ENCODE measurements at places on chromosomes 6 and 20.

- DNase-seq: no peak
These were observed 87.7 kb upstream of the HMGCLL1 start for GRCh38 chr6:55666606-55667225.

- DNase-seq: no peak
These were observed 14.2 kb downstream of the KATNA1 start for GRCh38 chr6:149634315-149634714.

- DNase-seq: peak; percentile 3
These were observed 24.6 kb downstream of the TBX18 start for GRCh38 chr6:84739866-84740208.

DNA sequence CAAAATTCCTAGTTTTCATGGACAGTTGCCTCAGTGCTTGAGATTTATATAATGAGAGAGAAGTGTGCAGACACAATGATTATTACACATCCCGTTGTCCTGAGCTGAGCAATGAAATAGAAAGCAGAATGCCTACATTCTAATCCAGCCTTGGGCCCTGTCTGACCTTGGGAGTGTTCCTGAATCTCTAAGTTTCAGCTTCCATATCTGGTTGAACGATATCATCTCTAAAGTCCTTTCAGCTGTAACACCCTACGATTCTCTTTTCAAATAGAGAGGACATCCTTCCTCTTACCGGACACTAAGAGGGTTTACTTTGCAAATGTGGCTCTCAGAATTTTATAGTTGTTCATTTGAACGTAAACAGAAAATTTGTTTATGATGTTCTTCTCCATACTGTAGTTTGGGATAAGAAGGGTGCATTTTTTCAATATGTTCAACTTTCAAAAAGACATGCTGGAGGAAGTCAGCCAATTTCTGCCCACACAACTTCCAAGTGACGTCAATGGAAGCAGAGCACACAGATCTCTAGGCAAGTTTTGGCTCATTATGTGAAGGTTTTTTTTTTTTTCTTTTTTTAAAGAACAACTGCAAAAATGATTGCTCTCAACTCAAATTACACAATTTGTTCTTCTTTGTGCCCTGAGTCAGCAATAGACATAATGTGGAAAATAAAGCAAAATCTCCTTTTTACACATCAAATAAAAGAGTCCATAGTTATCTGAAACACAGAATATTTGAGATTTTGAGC lies 50.4 kb downstream of the PDE7B start:
- peak; percentile 92 for DNase-seq

GRCh38 chr20:2469991-2470422 lies 582 bp downstream of the SNRPB start:
- peak; percentile 54 for DNase-seq

DNA sequence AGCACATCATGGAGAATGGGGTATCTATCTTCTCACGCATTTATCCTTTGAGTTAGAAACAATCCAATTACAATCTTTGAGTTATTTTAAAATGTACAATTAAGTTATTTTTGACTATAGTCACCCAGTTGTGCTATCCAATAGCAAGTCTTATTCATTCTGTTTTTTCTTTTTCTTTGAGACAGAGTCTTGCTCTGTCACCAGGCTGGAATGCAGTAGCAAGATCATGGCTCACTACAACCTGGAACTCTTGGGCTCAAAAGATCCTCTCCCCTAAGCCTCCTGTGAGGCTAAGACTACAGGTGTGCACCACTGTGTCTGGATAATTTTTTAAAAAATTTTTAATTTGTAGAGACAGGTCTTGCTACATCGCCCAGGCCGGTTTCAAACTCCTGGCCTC lies 201.5 kb upstream of the ZNF217 start:
- peak; percentile 37 for DNase-seq

DNA sequence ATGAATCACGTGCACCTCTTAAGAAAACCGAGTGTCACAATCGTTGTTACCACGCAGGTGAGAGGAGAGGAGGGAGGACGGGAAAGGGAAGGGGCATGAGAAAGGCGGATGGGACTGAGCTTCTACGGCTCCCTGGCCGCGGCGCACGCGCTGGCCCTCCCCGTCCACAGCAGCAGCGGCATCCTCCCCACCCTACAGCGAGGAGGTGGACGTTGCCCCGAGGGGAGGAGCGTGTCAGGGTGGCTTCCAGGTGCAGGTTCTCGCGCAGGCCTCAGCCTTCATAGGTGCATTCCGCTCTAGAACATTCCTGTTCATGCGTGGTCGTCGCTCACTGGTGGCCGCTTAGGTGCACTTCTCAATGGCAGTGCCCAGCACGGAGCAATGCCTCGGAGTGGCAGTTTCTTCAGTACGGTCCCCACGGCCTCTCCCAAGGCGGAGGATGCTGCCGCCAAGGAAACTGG lies 29.7 kb upstream of the AFDN start:
- DNase-seq: no peak

DNA sequence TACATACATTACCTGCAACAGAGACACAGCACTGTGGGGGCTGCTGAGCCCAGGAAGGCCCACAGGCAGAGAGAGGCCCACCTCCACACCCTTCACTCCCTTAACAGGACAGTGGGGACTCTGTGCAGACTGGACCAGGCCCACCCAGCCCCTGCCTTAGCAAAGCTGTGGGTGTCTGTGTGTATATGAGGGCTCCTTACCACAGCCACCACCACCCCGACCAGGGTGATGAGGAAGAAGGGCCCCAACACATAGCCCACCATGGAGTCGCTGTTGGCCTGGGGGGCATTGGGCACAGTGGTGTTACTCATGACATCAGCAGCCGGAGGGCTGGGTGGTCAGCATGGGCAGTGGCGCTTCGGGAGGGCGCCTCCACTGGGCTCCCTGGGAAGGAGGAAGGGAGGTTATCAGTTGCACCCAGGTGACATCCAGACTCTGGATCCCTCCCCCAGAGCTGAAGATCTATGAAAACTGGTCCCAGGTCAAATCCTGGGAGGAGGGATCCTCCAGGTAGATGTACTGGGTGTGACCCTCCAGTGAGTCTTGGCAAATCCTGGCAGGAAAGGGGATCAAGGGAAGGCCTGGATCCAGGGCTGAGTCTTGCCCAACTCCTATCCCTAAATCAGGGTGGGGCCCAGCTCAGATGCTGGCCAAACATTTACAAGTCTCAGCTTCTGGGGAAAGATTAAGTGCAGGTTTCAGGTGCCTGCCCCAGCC lies 1.2 kb downstream of the SMIM29 start:
- DNase-seq: no peak

GRCh38 chr6:5164092-5164491 lies 79.0 kb downstream of the PPP1R3G start:
- DNase-seq: no peak

DNA sequence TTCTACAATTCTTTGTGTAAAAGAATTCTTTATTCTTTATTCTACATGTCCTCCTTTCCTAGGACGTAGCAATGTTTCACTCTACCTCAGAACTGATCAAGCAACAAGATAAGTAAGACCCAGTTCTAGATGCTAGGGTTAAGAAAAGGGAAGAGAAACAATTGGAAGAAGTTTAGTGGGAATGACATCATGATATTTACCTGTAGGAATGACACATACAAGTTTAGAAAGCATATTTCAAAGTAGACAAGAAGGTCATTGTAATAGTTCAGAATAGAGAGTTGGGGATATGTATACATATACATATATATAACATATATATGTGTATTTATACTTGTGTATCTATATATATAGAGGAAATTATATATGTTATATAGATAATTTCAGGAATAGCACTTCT lies 43.4 kb upstream of the LRRC1 start:
- no peak for DNase-seq

- DNase-seq: peak; percentile 51
These were observed 121.2 kb upstream of the LAMP5 start for GRCh38 chr20:9392892-9393857.

- DNase-seq: no peak
These were observed 64.0 kb upstream of the SNX9 start for GRCh38 chr6:157759028-157759427.

DNA sequence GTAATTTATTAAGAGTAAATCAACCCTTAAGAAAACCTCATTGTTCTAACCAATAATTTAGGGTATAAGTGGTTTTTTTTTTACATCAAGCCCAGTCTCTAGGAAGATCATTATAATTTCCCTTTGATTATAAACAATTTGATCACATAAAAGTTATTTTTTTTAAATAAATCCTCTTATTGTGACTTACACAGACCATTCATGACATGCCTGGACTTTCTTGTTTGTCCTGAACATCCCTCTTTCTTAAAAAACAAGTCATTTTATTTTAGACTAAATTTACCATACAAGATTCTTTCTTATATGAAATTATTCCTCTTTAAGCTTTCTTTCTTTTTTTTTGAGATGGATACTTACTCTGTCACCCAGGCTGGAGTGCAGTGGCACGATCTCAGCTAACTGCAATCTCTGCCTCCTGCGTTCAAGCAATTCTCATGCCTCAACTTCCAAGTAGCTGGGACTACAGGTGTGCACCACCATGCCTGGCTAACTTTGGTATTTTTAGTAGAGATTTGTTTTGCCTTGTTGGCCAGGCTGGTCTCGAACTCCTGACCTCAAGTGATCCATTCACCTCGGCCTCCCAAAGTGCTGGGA lies 53.6 kb upstream of the AGPAT4 start:
- DNase-seq: peak; percentile 3

DNA sequence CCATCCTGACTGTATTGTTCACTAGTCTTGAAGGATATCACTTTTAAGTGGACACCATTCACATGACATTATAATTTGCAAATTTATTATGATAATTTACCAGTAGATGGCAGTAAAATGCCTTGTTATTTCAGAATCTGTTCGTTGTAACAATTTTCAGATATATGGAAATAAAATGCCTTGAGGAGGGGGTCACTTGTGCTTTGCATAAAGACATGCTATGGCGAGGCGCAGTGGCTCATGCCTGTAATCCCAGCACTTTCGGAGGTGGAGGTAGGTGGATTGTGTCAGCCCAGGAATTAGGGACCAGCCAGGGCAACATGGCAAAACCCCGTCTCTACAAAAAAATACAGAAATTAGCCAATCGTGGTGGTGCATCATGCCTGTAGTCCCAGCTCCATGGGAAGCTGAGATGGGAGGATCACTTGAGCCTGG lies 9.0 kb upstream of the NCOA6 start:
- no peak for DNase-seq

GRCh38 chr20:51750037-51750769 lies 18.0 kb downstream of the ATP9A start:
- DNase-seq: peak; percentile 91

DNA sequence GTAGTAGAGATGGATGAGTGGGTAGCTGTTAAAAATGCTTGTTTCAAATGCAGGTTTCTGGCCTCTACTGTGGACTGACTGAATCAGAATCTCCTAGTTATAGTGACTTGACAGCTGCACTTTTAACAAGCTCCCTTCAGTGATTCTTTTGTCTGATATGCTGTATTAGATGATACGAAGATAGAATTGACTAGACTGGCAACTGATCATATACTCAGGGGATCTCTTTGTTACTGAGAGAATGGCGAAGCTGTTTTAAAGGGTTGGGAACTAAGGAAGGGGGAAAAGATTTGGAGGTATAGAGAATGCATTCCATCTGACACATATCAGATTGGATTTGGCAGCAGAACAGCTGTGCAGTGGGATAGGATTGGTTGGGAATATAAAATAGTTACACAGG lies 7.0 kb downstream of the ENPP4 start:
- no peak for DNase-seq

DNA sequence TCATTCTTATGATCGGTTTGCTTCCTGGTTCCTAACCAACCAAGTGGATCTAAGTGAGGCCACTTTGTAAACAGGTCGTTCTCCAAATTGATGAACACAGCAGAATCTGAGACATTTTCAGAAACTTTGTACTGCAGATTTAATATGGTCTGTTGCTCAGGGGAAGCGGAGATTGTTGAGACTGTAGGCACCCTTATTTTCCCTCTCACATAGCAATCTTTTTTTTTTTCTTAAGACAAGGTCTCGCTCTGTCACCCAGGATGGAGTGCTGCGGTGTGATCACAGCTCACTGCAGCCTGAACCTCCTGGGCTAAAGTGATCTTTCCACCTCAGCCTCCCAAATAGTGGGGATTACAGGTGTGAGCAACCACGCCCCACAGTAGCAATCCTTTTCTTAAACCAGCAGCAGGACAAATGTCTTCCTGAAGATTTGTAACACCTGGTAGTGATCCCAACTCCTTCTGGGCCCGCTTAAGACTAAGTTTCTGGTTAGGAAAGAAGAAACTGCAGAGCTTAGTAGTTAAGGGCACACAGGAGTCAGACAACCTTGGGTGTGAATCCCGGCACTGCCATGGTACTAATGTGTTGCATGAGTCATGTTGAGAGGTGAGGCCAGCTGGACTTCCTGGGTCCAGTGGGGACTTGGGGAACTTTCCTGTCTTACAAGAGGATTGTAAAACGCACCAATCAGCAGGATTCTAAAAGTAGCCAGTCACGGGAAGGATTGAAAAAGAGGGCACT lies 48.4 kb upstream of the EZR start:
- DNase-seq: no peak

GRCh38 chr20:59891581-59891980 lies 41.9 kb downstream of the SYCP2 start:
- DNase-seq: no peak

- DNase-seq: no peak
These were observed 118.7 kb downstream of the MAP3K5 start for GRCh38 chr6:136673571-136673970.

DNA sequence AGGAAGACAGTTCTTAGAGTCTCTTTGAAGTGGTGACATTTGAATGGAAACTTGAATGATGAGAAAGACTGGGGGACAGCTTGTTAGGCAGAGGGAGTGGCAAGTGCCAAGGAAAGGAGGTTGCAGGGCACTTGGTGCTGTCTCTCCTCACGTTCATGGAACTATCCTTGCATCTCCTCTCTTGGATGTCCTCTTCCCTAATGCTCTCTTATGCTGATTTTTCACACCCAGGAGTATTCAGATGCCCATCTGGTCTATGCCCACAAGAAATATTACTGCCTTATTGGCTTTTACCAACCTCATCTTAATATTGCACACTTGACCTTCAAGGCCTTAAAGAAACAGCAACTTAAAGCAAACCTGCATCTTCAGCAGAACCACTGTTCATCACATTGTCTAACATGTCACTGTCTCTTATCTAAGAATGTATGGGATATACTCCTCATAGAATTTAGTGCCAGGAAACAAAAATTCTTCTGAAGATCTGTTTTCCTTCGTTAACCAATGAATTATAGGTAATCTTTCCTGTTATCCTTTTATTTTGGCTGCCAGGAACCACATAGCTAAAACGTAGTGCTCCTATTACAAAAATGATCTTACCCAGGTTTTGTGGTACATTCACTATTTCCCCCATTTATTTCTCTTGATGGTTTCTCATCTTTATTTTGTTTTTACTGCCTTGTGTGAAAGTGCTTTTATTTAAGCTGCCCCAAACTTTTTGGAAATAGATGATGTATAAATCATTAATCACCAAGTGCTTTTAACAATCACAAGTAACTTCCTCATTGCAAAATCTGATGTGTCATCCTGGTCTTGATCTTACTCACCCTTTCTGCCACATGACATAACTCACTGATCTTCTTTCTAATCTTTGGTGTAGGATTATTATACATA lies 12.8 kb downstream of the RGS17 start:
- DNase-seq: peak; percentile 77

GRCh38 chr6:88945415-88946008 lies 17.9 kb downstream of the RNGTT start:
- DNase-seq: no peak

- DNase-seq: peak; percentile 39
These were observed 315.4 kb upstream of the CDYL start for GRCh38 chr6:4460586-4461475.

All from astrocyte (in vitro differentiated cells and primary cell).